ENCODE measurements at places on chromosomes 16 and 17. TPM values are rescaled to one million over a fixed set of nuclear protein-coding genes. Genes with fewer than 3 reads are reported as not detected.

Gene TMEM235
- not detected for total RNA-seq

Gene EVPLL
- total RNA-seq, result not detected

- no peak for DNase-seq
- peaks cover 28% of the 10 kb centered on the region for H3K36me3 ChIP-seq
- no peak overlapping the region for H3K27ac ChIP-seq
- no peaks in the 10 kb centered on the region for H3K4me1 ChIP-seq
Measured at GRCh38 chr16:2443555-2443954, 14.3 kb downstream of the CCNF start.

DNA sequence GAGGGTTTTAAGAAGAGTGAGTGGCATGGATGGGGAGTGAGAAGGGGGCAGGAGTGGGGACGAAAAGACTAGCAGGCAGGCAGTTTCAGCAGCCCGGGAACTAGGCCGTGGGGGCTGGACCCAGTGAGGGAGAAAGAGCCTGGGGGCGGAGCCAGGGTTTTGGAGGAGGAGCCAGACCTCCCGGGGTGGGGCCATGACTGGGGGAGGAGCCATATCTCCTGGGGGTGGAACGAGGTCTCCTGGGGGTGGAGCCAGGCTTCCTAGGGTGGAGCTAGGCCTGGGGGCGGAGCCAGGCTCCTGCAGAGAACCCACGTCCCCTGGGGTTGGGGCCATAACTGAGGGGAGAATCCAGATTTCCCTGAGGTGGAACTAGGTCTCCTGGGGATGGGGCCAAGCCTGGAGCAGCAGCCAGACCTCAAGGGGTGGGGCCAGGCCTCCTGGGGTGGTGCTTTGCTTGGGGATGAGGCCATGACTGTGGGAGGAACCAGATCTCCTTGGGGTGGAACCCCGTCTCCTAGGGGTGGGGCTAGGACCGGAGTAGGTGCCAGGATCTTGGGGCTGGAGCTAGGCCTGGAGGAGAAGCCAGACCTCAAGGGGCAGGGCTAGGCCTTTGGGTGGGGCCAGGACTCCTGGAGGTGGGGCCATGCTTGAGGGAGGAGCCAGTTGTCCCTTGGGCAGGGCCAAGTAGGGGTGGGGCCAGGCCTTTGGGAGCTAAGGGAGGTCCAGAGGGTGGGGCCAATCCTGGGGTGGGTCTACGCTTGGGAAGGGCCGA lies 41.7 kb upstream of the JPH3 start:
- peaks cover 2% of the 10 kb centered on the region for H3K27me3 ChIP-seq
- no peak overlapping the region for H3K27ac ChIP-seq
- DNase-seq, result no peak
- H3K36me3 ChIP-seq, result no peaks in the 10 kb centered on the region
- H3K4me3 ChIP-seq, result no peak overlapping the region
- H3K4me1 ChIP-seq, result peaks cover 5% of the 10 kb centered on the region

Gene CDRT15
- not detected for total RNA-seq

Gene FOXK2
- total RNA-seq, result 25.4 TPM

DNA sequence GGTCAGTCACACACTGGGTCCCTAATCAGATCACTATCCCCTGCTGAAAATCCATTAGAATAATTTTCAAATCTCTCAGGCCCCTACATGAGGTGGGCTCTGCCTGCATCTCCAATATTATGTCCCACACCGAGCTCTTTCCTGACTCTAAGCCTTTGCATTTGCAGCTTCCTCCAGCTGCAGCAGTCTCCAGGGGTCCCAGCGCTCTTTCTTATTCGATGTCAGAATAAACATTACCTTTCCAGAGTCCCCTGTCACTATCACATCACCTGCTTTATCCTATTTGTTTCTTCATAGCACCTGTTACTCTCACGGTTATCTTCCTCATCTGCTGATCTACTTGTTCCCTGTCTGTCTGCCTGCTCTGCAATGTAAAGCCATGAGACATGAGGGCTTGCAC lies 57.3 kb upstream of the MON1B start:
- no peaks in the 10 kb centered on the region for H3K36me3 ChIP-seq
- no peaks in the 10 kb centered on the region for H3K27me3 ChIP-seq
- H3K4me1 ChIP-seq, result no peaks in the 10 kb centered on the region
- DNase-seq, result no peak

- peak overlapping the region; percentile 44 for H3K27ac ChIP-seq
- H3K4me3 ChIP-seq, result no peak overlapping the region
- H3K36me3 ChIP-seq, result peaks cover under 1% of the 10 kb centered on the region
Measured at GRCh38 chr16:2511128-2511800, 2.5 kb upstream of the ATP6V0C start.

DNA sequence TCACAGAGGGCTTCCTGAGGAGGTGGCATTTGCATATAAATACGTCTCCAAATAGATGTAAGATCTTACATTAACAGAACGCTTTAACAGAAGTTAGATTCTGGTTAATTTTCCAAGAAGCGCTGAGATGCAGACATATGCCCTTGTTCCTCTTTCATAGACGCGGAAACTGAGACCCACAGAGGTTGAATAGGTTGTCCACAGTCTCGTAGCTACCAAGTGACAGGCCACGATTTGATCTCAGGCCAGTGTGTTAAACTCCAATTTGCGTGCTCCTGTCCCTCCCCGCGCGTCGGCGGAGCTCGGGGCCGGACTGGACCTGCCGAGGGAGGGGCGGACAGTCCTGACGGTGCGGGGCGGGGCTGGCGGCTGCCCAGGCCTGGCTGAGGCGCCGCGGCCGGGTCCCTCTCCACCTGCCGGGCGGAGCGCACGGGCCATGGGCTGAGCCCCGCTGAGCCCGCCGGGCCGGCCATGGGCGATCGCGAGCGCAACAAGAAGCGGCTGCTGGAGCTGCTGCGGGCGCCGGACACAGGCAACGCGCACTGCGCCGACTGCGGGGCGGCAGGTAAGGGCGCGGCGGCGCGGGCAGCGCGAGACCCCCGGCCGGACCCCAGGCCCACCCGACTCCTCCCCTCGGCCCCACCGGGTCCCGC lies at the start of gene ADAP2:
TSS of gene ADAP2 (plus strand) at position 402 of the 653 bp plus-strand sequence. CDS start at position 472, 70 bp downstream.
- H3K4me1 ChIP-seq, result peaks cover 10% of the 10 kb centered on the region
- peak; percentile 22 for DNase-seq
- H3K27me3 ChIP-seq, result peaks cover 2% of the 10 kb centered on the region

Gene ARHGAP27
- total RNA-seq, result 3.3 TPM

Gene MGAT5B
- 0.17 TPM for total RNA-seq

- H3K36me3 ChIP-seq, result no peaks in the 10 kb centered on the region
- H3K27ac ChIP-seq, result no peak overlapping the region
- no peaks in the 10 kb centered on the region for H3K27me3 ChIP-seq
- no peak for DNase-seq
- H3K4me1 ChIP-seq, result no peaks in the 10 kb centered on the region
Measured at GRCh38 chr16:59907611-59908010, 1173.5 kb upstream of the GOT2 start.

Gene HEATR9
- total RNA-seq, result not detected

GRCh38 chr16:11684231-11685025 lies 16.2 kb downstream of the SNN start:
- peaks cover 15% of the 10 kb centered on the region for H3K4me1 ChIP-seq
- H3K36me3 ChIP-seq, result peaks cover 17% of the 10 kb centered on the region
- no peak for DNase-seq
- H3K27ac ChIP-seq, result no peak overlapping the region
- H3K27me3 ChIP-seq, result no peaks in the 10 kb centered on the region

Gene VASN
- total RNA-seq, result 57.0 TPM

DNA sequence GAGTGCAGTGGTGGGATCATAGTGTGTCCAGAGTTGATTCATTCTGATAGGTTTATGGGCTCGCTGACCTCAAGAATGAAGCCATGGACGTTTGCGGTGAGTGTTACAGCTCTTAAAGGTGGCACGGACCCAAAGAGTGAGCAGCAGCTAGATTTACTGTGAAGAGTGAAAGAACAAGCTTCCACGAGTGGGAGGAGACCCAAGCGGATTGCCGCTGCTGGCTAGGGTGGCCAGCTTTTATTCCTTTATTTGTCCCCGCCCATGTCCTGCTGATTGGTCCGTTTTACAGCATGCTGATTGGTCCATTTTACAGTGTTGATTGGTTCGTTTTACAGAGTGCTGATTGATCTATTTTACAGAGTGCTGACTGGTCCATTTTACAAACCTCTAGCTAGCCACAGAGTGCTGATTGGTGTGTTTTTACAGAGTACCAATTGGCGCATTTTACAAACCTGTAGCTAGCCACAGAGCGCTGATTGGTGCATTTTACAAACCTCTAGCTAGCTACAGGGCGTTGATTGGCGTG lies 17.5 kb downstream of the CACNG4 start:
- H3K36me3 ChIP-seq, result no peaks in the 10 kb centered on the region
- H3K27ac ChIP-seq, result no peak overlapping the region
- no peak for DNase-seq
- no peak overlapping the region for H3K4me3 ChIP-seq

GRCh38 chr16:46620266-46621005 lies 743 bp downstream of the SHCBP1 start:
- no peaks in the 10 kb centered on the region for H3K27me3 ChIP-seq
- peak overlapping the region; percentile 75 for H3K27ac ChIP-seq
- DNase-seq, result no peak
- peaks cover 3% of the 10 kb centered on the region for H3K36me3 ChIP-seq
- peak overlapping the region; percentile 97 for H3K4me3 ChIP-seq

DNA sequence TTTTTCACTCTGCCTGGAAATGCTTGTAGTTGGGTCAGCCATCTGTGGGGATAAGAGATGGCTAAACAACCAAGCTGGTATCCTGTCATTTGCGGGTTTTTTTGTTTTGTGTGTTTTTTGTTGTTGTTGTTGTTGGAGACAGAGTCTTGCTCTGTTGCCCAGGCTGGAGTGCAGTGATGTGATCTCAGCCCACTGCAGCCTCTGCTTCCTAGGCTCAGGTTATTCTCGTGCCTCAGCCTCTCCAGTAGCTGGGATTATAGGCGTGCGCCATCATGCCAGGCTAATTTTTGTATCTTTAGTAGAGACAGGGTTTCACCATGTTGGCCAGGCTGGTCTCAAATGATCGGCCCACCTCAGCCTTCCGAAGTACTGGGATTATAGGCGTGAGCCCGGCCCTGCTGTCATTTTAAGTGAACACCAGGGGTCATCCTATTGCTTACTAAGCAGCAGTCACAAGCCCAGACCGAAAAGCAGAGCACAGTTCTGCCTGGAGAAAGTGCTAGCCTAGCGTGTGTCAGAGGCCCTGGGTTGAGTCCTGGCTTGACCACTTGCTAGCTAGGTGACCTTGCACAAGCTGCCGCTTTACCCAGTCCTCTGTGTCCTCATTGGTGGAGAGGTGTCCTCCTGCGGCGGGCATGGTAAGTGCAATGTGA lies 4.6 kb downstream of the SMCR8 start:
- peaks cover 19% of the 10 kb centered on the region for H3K36me3 ChIP-seq
- no peaks in the 10 kb centered on the region for H3K27me3 ChIP-seq
- peaks cover 5% of the 10 kb centered on the region for H3K4me1 ChIP-seq

GRCh38 chr16:67000384-67001351 lies 12.3 kb downstream of the CES4A start:
- H3K36me3 ChIP-seq, result no peaks in the 10 kb centered on the region
- H3K4me3 ChIP-seq, result peak overlapping the region; percentile 51
- no peak for DNase-seq
- H3K27me3 ChIP-seq, result peaks cover 3% of the 10 kb centered on the region
- H3K4me1 ChIP-seq, result peaks cover 3% of the 10 kb centered on the region

DNA sequence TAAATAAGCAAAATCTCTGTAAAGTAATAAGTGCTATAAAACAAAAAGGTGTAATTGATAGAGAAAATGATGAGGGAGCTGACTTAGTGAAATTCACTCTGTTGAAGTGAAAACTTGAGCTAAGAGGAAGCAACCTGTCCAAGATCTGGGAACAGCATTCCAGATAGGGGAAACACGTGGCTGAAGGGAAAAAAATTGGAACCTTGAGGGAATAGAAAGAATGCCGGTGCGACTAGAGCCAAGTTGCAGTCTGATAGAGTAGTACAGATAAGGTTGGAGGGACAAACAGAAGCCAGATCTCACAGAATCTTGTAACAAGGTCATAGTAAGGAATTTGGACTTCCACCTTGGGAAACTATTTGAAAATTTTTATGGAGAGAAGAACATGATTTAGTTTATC lies 623 bp upstream of the DDX52 start:
- peak; percentile 33 for DNase-seq
- no peak overlapping the region for H3K27ac ChIP-seq
- peaks cover 4% of the 10 kb centered on the region for H3K36me3 ChIP-seq

DNA sequence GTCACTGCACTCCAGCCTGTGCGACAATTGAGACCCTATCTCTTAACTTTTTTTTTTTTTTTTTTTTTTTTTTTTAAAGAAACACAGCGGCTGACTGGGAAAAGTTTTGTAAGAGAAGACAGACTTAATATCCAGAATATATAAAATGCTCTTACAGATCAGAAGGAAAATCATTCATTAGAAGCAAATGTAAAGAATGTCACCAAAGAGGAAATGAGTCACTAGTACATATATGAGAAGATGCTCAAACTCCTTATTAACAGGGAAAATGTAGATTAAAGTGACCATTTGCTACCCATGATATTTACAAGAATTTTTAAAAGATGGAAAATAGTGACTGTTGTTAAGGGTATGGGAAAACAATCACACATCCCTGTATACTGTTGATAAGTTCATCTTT lies 48.9 kb downstream of the RABEP1 start:
- no peaks in the 10 kb centered on the region for H3K4me1 ChIP-seq
- no peak overlapping the region for H3K4me3 ChIP-seq
- DNase-seq, result no peak
- H3K27me3 ChIP-seq, result no peaks in the 10 kb centered on the region
- H3K27ac ChIP-seq, result no peak overlapping the region

GRCh38 chr17:62653002-62653825 lies 25.7 kb downstream of the MRC2 start:
- H3K27ac ChIP-seq, result peak overlapping the region; percentile 85
- no peaks in the 10 kb centered on the region for H3K27me3 ChIP-seq
- H3K36me3 ChIP-seq, result peaks cover 7% of the 10 kb centered on the region
- peaks cover 28% of the 10 kb centered on the region for H3K4me1 ChIP-seq

DNA sequence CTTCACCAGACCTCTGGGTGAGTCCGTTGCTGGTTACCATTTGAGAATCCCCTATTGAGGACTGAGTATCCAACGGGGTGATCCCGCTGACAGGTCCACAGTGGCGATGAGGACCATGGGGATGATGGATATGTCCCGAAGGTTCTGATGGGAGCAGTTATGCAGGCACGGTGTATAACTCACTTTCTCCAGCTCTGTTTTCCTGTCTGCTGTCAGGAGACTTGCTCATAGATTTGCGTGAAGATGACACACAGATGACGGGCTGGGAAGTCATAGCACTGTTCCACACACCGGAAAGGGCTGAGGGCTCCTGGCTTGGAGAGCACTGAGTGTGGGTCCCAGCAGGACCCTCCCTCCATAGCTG lies 22.2 kb upstream of the ADCY7 start:
- no peak overlapping the region for H3K27ac ChIP-seq
- no peaks in the 10 kb centered on the region for H3K36me3 ChIP-seq
- no peak overlapping the region for H3K4me3 ChIP-seq
- H3K4me1 ChIP-seq, result peaks cover 6% of the 10 kb centered on the region
- no peak for DNase-seq

- H3K27ac ChIP-seq, result no peak overlapping the region
- no peak overlapping the region for H3K4me3 ChIP-seq
Measured at GRCh38 chr16:30340621-30341020, 14.5 kb downstream of the CD2BP2 start.

Gene ADGRG1
- 0.51 TPM for total RNA-seq

Measured in fibroblast of lung (primary cell).